ENCODE measurements at places on chromosomes 12 and 14. TPM values are rescaled to one million over a fixed set of nuclear protein-coding genes. Genes with fewer than 3 reads are reported as not detected.

Gene TAPBPL
- total RNA-seq, result 10.0 TPM

Gene ALKBH1
- total RNA-seq, result 5.3 TPM

Gene NTS
- not detected for total RNA-seq

Gene LPAR5
- total RNA-seq, result not detected

Gene APEX1
- total RNA-seq, result 208 TPM

Gene SERPINA12
- not detected for total RNA-seq

Gene LRTM2
- total RNA-seq, result not detected

Gene GSG1
- not detected for total RNA-seq

Gene AKAP3
- total RNA-seq, result 1.3 TPM

Measured in uterus (tissue), 4 donors.